ENCODE measurements at places on chromosomes 12 and 14. TPM values are rescaled to one million over a fixed set of nuclear protein-coding genes. Genes with fewer than 3 reads are reported as not detected.

- DNase-seq: peak; percentile 98
These were observed 6.1 kb upstream of the FOXJ2 start for GRCh38 chr12:8026291-8026900.

Gene P2RX2
- not detected for total RNA-seq

DNA sequence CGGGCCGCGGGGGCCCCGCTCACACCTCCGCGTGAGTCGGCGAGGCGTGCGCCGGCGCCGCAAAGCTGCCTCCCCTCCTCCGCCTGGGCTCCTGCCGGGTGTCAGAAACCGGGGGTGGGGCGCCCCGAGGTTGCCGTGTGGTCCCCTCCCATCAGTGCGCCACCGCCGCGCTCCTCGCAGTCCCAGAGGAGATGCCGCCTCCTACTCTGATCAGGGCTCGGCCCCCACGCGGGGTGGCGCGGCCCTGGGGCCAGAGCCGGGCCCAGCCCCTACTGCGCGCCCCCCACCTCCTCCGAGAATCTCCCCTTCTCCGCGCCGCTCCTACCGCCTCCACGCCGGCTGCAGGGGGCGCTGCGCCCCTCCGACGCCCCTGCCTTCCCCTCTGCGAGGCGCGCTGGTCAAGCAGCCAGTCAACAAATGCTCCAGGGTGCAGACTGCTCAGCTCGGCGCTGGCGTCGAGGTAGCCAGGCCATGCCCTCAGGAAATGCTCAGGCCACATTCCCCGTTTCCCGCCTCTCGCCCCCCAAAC, 467 bp upstream of the JAG2 start:
- no peak for DNase-seq

Gene NGDN
- 51.5 TPM for total RNA-seq

DNA sequence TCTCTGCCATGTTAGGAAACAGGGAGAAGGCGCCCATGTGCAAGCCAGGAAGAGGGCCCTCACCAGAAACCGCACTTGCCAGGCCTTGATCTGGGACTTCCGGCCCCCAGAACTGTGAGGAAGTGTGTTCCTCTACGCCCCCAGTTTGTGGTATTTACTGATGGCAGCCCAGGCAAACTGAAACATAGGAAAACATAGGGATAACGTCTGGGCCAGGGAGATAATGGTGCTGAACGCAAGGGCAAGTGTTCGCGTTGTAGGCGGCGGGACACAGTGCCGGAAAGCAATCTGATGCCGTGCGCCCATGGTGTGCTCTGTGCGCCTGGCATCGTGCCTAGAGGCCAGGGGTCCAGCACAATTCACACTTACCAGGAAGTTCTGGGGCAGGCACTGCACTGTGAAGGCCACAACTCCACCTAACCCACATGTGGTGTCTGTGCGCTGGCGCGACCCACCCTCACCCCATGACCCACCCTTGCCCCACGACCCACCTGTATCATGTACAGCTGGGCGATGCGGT, 53.6 kb downstream of the ARL6IP4 start:
- no peak for DNase-seq

- no peak for DNase-seq
These were observed 1785.1 kb upstream of the FLRT2 start for GRCh38 chr14:83744891-83745290.

Gene RTL1
- not detected for total RNA-seq

Gene LLPH
- 9.7 TPM for total RNA-seq

- no peak for DNase-seq
These were observed 138.5 kb downstream of the DICER1 start for GRCh38 chr14:95018821-95019220.

DNA sequence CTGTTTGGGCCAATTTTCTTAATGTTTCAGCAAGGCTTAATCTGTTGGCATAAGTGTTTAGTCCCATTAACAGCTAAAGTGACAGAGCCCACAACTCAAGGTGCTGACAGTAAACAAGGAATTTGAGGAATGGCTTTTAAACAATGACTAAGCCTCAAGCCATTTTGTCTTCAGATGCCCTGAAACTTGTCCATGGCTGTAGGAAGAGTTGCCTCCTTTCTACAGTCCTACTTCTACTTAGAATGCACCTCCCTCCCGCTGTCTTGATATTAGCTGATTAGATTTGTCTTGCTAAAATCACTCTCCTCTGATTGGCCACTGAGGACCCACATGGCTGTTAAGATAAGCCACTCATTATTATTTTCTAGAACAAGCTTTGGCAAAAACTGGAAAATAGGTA, 188.4 kb upstream of the OTX2 start:
- DNase-seq: no peak

GRCh38 chr12:124720681-124721500, 142.8 kb downstream of the SCARB1 start:
- DNase-seq: peak; percentile 81

DNA sequence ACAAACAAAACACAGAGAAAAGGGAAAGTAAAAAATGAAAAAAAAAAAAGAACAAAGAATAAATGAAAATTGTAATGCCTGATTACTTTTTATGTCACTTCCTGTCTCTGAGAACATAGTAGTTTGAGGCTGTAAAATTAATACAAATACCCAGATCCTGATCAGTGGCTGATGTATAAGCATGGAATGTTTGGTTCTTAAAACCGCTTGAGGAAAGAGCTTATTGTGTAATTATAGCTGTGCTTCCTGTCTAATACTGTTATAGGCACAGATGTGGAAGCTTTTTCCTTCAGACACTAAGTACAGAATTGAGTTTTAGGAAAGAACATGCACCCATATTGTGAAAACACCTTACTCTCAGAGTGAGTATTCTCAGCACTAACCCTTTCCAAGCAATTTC, 86.9 kb downstream of the AVPR1A start:
- DNase-seq: peak; percentile 5

DNA sequence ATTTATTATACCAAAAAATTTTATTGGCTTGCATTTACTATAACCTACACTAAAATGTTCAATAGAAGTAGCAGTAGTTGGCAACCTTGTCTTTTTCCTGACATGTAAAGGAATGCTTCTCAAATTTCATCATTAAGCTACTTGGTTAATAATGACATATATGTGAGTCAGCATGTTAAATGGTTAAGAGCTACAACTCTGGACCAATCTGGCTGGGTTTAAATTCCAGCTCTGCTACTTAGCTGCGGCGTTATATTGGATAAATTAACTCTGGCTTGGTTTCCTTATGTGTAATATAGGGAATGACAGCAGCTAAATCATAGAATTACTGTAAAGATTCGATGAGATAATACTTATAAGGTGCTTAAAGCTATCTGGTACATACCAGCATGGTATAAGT, 53.7 kb upstream of the OTOGL start:
- peak; percentile 74 for DNase-seq

Gene SDSL
- 5.5 TPM for total RNA-seq

DNA sequence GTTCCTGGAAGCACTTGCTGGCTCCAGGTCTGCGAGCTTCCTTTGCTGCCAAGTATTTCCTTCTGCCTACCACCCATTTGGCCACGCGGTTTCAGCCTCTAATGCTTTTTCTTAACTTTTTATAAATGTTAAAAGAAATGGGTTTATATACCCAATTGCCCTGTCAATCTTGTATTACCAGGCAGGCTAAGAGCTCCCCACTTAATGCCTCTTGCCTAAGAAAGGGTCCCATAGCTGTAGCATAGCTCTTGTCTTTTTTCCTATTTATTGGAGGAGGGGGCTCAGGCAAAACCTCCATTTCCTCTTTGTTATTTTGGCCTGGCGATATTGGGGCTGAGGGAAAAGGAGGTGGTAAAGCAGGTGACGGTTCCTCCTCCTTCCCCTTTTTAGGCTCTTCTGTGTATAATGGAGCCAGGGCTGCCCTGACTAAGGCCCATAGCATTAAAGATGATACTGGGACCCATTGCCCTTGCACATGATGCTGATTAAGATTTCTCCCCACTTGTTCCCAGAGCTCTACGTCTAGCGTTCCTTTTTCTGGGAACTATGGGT, 21.6 kb upstream of the BLTP3B start:
- DNase-seq: no peak
